ENCODE measurements at places on chromosomes 2 and 18.

DNA sequence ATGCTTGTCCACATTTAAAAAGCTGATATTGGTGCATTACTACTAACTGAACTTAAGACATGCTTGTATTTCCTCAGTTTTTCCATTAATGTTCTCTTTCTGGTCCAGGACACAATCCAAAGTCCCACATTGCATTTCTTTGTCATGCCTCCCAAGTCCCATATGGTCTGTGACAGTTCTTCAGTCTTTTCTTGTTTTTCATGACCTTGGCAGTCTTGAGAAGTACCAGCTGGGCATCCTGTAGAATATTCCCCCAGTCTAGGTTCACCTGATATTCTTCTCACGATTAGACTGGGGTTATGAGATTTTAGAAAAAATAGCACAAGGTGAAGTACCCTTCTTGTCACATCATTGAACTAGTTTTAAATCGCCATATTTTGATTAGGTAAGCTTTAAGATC is 10.3 kb upstream of the ZBTB14 start:
- DNase-seq = no peak

GRCh38 chr2:233459426-233459825 is 105.1 kb downstream of the DGKD start:
- no peak for DNase-seq

DNA sequence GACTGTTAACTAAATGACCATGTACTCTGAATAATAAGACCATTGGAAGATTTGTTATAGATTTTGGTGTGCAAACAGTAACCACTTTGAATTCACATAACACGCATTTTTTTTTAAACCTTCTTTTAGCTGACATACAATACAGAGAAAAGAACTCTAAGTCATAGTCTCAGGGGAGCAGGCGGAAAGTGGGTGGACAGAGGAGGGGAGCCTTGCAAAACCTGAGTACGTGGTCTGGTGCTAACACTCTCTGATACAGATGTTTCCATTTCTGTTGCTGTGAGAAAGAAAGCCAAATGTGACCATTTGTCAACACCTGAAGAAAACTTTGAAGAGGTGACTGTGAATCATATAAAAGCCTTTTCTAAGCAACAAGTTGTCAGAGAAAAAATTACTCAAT is 151.8 kb upstream of the GCFC2 start:
- no peak for DNase-seq

DNA sequence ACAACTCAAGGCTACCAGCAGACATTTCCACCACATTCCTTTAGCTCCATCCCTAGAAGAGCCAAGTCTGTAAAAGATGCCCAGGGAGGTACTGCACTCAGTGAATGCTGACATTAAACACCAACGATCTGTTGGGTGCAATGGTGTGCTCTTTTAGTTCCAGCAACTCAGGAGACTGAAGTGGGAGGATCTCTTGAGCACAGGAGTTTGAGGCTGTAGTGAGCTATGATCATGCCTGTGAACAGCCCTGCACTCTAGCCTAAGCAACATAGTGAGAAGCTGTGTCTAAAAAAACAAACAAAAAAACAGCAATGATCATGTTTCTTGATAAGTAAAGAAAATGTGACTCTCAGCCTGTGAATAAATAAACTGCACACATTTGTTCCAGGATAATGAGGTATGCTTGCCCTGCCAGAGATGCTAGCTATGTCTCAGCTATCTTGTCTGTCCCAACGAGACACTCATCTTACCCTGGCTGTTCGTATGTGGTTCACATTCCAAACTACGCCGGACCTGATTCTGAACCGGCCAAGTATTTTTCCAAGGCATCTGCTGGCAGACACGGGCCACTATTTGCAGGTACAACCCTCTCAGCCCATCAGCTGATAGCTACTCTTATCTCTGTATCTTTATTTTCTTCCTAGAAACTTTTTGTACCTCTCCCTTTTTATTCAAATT is 21.8 kb downstream of the TMEM182 start:
- DNase-seq = no peak

- no peak for DNase-seq
Measured at GRCh38 chr2:219468410-219469185, 30.1 kb upstream of the GMPPA start.

GRCh38 chr2:73359915-73360697 is 25.5 kb upstream of the ALMS1 start:
- no peak for DNase-seq

DNA sequence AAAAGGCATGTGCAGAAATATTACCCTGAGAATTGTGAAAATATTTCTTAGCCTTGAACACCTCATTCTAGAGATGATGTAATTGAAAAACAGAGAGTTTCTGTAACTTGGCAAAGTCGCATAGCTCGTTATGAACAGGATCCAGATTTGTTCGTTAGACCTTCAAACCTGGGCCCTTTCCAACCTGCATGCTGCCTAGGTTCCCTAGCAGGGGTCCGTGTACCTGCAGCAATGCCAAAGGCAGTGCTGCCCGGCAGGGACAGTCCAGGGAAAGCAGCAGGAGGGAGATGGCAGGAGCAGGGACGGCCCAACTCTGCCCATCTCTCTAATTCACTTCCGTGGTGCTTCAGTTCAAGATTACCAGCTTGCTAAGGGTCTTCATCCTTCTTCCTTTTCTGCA is 12.0 kb downstream of the PIEZO2 start:
- no peak for DNase-seq

- no peak for DNase-seq
Measured at GRCh38 chr18:39232490-39232889, 1666.9 kb upstream of the CELF4 start.

DNA sequence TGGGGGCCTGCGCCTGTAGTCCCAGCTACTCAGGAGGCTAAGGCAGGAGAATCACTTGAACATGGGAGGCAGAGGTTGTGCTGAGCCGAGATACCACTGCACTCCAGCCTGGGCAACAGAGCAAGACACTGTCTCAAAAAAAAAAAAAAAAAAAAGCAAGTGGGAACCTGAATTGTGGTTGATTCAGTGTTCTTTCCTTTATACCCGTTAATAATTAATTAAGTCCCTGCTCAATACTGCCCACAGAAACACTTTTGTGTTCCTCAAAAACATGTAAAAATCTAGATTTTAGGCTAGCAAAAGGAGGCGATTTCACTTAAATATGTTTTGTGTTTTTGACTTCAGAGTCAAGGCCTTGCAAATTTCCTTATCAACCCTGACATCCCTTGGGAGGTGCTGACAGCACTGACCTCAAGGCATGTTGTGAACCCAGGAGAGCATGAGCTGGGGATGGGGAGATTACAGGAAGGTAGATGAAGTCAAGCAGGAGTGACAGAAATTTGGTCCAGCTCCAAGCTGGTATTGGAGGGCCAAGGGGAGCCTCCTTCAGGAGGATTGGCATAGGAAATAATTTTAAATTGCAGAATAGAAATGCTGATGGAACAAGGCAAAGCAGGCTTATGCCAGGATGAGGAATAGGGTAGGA is 89.0 kb upstream of the PNPT1 start:
- DNase-seq = no peak

DNA sequence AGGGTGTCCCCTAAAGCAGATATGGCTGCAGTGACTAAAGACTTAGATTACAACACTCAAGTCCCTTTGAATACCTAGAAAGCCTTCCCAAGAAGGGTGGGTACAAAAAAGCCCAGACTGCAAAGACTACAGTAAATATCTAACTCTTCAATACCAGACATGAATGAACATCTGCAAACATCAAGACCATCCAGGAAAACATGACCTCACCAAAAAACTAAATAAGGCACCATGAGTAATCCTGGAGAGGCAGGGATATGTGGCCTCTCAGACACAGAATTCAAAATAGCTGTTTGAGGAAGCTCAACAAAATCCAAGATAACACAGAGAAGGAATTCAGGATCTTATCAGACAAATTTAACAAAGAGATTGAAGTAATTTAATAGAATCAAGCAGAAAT is 138.2 kb upstream of the OTOS start:
- no peak for DNase-seq

DNA sequence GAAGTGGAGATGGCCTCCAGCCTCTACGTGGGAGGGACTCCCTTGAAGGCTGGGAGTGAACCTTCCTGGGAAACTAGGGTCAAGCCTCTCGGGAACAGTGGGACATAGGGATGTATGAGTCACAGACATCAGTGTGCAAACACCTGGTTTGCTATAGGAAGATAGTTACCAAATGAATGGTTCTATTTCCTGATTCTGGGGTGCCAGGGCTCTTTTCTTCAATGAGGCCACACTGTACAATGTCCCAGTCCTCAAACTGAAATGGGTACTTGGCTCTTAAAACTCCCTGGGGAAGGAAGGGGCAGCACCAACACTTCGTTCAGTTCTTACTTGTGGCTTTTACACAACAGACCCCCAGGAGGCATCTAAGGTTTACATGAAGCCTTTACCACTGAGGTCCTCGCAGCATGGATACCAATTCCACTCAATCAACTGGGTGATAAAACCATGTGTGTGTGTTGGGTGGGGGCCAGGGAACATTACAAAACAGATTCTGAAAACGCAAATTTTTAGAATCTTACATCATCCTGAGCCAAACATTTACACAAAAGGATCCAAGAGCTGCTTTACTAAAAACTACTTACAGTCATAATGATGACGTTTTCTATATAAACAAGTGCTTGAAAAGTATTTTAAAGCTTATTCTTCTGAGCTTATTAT is 10.4 kb downstream of the ERFE start:
- DNase-seq = no peak
